ENCODE measurements at places on chromosomes 2 and 18. TPM values are rescaled to one million over a fixed set of nuclear protein-coding genes. Genes with fewer than 3 reads are reported as not detected.

DNA sequence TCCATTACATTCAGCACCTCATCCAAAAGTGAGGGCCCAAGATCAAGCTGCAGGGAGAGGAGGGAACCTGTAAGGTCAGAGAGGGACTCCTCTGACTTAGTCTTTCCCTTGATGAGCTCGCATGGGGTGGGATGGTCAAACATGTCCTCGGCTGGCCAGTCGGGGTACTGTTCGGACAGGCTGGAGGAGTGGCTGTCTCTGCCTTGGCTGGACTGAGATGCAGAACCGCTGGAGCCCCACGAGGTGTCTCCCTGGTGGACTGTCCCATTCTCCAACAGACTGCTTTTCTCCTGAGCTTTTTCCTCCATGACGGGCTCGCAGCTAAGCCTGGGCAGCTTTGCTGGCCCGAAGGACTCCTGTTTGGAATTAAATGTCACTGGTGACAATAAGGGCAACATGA is 25.6 kb downstream of the CDC42EP3 start:
- no peak overlapping the region for H3K4me3 ChIP-seq
- H3K27ac ChIP-seq, result no peak overlapping the region
- peaks cover 15% of the 10 kb centered on the region for H3K36me3 ChIP-seq
- peaks cover 33% of the 10 kb centered on the region for H3K4me1 ChIP-seq
- DNase-seq, result no peak

DNA sequence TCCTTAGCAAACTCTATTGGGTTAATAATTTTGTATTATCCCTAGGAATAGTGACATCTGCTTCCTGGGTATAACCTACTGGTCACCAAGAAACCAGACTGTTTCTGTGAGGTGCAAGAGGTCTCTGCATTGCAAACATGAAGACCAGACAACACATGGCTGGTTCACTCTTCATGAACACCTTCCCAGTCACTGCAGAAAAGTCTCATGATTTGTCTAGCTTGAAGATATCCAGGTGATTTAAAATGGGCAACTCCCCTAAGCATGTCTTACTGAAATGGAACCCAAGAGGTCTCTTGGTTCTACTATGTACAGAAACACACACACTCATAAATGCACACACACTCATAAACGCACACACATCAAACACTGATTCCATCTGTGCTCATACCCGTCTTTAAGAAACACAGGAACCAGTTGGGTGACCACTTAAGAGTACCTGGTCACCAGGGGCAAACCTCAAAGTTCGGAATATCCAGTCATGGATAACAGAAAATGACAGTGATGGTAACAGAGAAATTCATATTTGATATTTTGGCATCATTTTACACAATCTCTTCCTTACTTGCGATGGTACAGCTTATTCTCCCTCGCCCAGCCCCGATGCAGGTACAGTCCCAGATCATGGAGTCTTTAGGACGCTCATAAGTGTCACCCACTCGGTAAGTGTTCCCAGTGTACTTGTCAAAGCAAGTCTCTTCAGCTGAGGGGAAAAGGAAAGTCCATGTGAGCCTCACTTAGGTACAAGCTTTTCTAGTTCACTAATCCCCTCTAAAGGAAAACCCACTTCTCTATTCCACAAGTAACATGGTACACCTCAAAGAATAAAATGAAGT is 2.9 kb downstream of the FN1 start:
- no peak overlapping the region for H3K4me3 ChIP-seq
- peaks cover 3% of the 10 kb centered on the region for H3K27me3 ChIP-seq
- peaks cover 29% of the 10 kb centered on the region for H3K36me3 ChIP-seq
- no peak for DNase-seq
- H3K27ac ChIP-seq, result no peak overlapping the region

- H3K27ac ChIP-seq, result no peak overlapping the region
- DNase-seq, result no peak
- H3K4me1 ChIP-seq, result no peaks in the 10 kb centered on the region
Observed at GRCh38 chr2:135744760-135745314, 3.2 kb downstream of the UBXN4 start.

GRCh38 chr18:10685484-10685883 is 159.7 kb downstream of the NAPG start:
- peaks cover 11% of the 10 kb centered on the region for H3K4me1 ChIP-seq
- H3K4me3 ChIP-seq, result no peak overlapping the region
- DNase-seq, result no peak
- H3K27me3 ChIP-seq, result no peaks in the 10 kb centered on the region

DNA sequence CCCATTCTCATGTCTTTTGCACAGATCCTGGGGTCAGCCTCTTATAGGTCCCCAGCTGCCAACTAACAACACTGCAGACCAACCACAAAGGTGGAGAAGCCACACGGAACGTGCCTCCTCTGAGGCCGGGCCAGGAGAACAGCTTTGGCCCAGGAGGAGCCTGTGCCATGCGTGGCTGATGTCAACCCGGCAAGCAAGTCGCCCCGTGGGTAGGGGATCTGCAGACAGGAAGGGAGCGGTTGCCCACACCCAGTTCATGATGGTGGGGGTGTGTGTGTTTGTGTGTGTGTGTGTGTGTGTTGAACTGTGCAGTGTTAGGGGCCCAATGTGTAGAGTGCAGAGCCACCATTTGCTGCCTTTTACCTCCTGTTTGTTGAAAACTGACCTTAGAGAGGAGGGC is 2.4 kb upstream of the CLEC4F start:
- no peak overlapping the region for H3K27ac ChIP-seq
- H3K36me3 ChIP-seq, result no peaks in the 10 kb centered on the region
- H3K4me1 ChIP-seq, result no peaks in the 10 kb centered on the region
- peaks cover 11% of the 10 kb centered on the region for H3K27me3 ChIP-seq
- H3K4me3 ChIP-seq, result no peak overlapping the region

DNA sequence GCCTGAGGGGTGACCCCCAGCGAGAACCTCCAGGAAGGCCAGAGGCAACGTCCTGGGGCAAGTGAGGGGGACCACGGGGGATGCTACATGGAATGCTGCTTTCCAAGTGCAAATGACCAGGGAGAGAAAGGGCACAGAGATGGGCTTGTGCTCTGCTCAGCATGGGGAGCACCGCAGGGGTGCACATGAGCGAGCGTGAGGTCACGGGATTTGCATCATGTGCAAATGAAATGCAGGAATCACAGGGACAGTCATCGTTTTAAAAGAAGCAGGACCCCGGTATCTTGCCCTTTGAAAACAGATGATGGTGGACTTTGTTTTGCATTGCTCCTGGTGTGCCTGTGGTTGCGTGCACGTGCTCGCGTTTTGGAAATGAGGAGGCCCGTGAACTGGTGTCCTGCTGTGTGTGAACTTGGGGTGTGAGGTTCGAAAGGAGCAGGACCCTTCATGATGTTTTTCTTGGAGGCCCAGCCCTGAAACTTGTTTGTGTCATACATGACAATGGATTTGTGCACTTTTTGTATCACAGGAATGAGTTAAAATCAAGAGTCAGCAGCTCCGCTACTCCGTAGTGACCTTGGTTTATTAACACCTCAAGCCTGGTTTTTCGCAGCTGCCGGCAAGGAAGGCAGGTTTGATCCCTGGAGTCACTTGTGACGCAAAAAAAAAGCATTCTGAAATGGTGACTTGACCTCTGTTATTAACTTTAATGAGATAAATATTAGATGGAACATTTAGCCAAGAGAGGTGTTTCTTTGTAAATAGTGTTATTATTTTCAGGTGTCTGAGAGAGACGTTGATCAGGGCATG is 234.5 kb downstream of the LDLRAD4 start:
- H3K27me3 ChIP-seq, result no peaks in the 10 kb centered on the region
- no peak overlapping the region for H3K27ac ChIP-seq
- H3K4me1 ChIP-seq, result peaks cover 21% of the 10 kb centered on the region

- no peak overlapping the region for H3K27ac ChIP-seq
- H3K27me3 ChIP-seq, result no peaks in the 10 kb centered on the region
- no peak for DNase-seq
- no peaks in the 10 kb centered on the region for H3K4me1 ChIP-seq
- H3K4me3 ChIP-seq, result no peak overlapping the region
- no peaks in the 10 kb centered on the region for H3K36me3 ChIP-seq
Observed at GRCh38 chr2:66919286-66919685, 477.8 kb upstream of the ETAA1 start.

- peaks cover 9% of the 10 kb centered on the region for H3K27me3 ChIP-seq
- no peak overlapping the region for H3K27ac ChIP-seq
- H3K4me3 ChIP-seq, result no peak overlapping the region
- H3K36me3 ChIP-seq, result no peaks in the 10 kb centered on the region
- DNase-seq, result no peak
Observed at GRCh38 chr2:29222381-29223179, 107.4 kb downstream of the CLIP4 start.

- H3K36me3 ChIP-seq, result no peaks in the 10 kb centered on the region
- no peaks in the 10 kb centered on the region for H3K27me3 ChIP-seq
- H3K4me1 ChIP-seq, result no peaks in the 10 kb centered on the region
- no peak for DNase-seq
- H3K4me3 ChIP-seq, result no peak overlapping the region
Observed at GRCh38 chr2:234913208-234913626, 38.6 kb upstream of the SH3BP4 start.

DNA sequence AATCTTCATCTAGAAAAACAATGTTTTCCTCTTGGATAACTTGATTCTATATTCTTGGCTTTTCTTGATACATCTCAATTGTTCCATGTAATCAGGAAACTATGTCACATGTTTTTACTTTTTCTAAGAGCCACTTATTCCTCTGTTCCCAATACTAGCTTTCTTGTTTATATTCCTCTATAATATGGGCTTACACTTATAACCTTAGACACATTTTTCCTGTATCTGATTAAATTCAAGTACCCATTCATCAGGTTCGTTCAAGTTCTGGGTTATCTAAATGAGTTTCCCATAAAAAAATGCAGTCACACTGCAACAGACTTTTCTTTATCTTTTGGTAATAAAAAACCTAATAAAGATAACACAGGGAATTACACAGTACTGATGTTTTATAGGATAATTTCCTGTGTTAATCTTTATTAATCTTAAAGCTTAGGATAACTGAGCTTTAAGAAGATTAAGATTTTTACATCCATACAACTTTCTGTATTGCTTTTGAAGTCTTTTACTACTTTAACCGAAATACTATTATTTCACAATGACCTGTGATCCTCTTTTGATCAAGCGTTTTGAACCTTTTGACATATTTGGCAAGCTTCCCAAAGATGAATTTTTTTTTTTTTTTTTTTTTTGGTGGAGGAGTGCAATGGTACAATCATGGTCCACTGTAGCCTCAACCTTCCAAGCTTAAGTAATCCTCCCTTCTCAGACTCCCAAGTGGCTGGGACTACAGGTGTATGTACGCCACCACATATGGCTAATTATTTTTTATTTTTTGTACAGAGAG is 44.3 kb upstream of the C2orf66 start:
- no peaks in the 10 kb centered on the region for H3K27me3 ChIP-seq
- H3K4me3 ChIP-seq, result no peak overlapping the region
- H3K27ac ChIP-seq, result no peak overlapping the region
- DNase-seq, result no peak
- peaks cover 2% of the 10 kb centered on the region for H3K36me3 ChIP-seq

DNA sequence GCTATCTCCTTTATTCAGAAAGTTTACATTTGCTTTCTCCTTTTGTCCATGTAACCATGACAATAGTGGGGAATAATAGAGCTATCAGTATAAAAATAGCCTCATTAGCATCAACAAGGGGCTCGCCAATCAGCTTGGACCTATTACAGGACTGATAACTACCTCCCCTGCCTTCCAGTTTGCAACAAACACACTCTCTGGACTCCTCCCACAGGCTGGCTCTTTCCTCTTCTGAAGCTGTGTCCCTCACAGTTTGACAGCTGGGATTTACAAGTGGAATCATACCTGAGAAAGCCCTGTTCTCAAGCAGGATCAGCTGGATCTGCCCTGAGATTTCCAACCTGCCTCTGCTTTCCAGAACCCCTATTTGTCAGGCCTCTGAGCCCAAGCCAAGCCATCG is 162.5 kb downstream of the GRB14 start:
- no peaks in the 10 kb centered on the region for H3K27me3 ChIP-seq
- no peaks in the 10 kb centered on the region for H3K4me1 ChIP-seq
- no peaks in the 10 kb centered on the region for H3K36me3 ChIP-seq
- H3K27ac ChIP-seq, result no peak overlapping the region
- H3K4me3 ChIP-seq, result no peak overlapping the region
- peak; percentile 6 for DNase-seq

GRCh38 chr18:56999823-57000222 is 147.1 kb upstream of the BOD1L2 start:
- no peaks in the 10 kb centered on the region for H3K36me3 ChIP-seq
- no peaks in the 10 kb centered on the region for H3K27me3 ChIP-seq
- peak; percentile 27 for DNase-seq
- no peak overlapping the region for H3K4me3 ChIP-seq

GRCh38 chr2:113276761-113277425 is 1.8 kb downstream of the PAX8 start:
- H3K36me3 ChIP-seq, result no peaks in the 10 kb centered on the region
- peaks cover 75% of the 10 kb centered on the region for H3K27me3 ChIP-seq
- peaks cover 11% of the 10 kb centered on the region for H3K4me1 ChIP-seq

GRCh38 chr2:126744640-126745039 is 88.7 kb downstream of the GYPC start:
- H3K27me3 ChIP-seq, result no peaks in the 10 kb centered on the region
- no peak overlapping the region for H3K27ac ChIP-seq
- no peaks in the 10 kb centered on the region for H3K4me1 ChIP-seq
- no peak for DNase-seq
- no peak overlapping the region for H3K4me3 ChIP-seq

DNA sequence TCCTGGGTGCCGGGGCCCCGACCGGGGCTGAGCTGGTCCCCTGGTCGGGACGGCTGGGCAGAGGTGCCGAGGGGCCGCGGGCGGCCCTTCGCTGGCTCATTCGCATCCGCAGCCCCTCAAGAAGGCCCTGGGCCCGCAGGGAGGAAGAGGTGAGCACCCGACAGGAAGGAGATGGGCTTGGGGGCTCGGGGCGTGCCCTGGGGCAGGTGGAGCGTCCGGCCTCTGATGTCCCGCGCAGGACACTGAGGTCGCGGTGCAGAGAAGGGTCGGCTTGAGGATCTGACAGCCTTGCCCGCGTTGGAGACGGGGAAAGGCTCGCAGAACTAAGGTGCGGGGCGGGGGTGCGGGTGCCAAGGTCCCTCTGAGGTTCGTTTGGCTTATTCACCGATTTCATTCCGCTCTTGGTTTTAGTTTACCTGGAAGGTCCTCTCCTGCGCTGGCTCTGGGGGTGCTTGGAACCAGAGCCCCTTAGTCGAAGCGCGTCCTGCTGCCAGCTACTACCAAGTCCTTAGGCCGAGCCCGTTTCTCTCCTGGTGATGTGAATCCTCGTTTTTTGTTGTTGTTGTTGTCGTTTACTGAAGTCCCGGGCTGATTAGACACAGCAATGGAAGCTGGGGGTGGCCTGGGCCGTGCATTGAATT is 18.9 kb upstream of the CD8A start:
- no peak overlapping the region for H3K4me3 ChIP-seq
- peaks cover 35% of the 10 kb centered on the region for H3K27me3 ChIP-seq
- no peaks in the 10 kb centered on the region for H3K36me3 ChIP-seq
- no peak overlapping the region for H3K27ac ChIP-seq
- peaks cover 19% of the 10 kb centered on the region for H3K4me1 ChIP-seq

- no peaks in the 10 kb centered on the region for H3K27me3 ChIP-seq
- no peaks in the 10 kb centered on the region for H3K36me3 ChIP-seq
- no peak overlapping the region for H3K27ac ChIP-seq
- H3K4me3 ChIP-seq, result no peak overlapping the region
- DNase-seq, result peak; percentile 44
Observed at GRCh38 chr2:43107679-43108078, 118.7 kb downstream of the ZFP36L2 start.

GRCh38 chr2:185035906-185036305 is 437.6 kb downstream of the ZNF804A start:
- no peak overlapping the region for H3K27ac ChIP-seq
- H3K36me3 ChIP-seq, result no peaks in the 10 kb centered on the region
- H3K4me3 ChIP-seq, result no peak overlapping the region
- no peaks in the 10 kb centered on the region for H3K27me3 ChIP-seq
- DNase-seq, result no peak
- H3K4me1 ChIP-seq, result no peaks in the 10 kb centered on the region

Gene DPP4
- 13.4 TPM for total RNA-seq

Gene MOCOS
- total RNA-seq, result 0.13 TPM

Gene SGPP2
- not detected for total RNA-seq

Gene TTR
- total RNA-seq, result 0.27 TPM

Gene TEX44
- total RNA-seq, result not detected

Gene CRYGD
- total RNA-seq, result not detected

Gene MAP3K19
- total RNA-seq, result not detected

Gene PTPRM
- 61.7 TPM for total RNA-seq

Gene LRP1B
- total RNA-seq, result 0.84 TPM
